RCC 7860 (cell line): ENCODE measurements at places on chromosomes 11 and 22.

DNA sequence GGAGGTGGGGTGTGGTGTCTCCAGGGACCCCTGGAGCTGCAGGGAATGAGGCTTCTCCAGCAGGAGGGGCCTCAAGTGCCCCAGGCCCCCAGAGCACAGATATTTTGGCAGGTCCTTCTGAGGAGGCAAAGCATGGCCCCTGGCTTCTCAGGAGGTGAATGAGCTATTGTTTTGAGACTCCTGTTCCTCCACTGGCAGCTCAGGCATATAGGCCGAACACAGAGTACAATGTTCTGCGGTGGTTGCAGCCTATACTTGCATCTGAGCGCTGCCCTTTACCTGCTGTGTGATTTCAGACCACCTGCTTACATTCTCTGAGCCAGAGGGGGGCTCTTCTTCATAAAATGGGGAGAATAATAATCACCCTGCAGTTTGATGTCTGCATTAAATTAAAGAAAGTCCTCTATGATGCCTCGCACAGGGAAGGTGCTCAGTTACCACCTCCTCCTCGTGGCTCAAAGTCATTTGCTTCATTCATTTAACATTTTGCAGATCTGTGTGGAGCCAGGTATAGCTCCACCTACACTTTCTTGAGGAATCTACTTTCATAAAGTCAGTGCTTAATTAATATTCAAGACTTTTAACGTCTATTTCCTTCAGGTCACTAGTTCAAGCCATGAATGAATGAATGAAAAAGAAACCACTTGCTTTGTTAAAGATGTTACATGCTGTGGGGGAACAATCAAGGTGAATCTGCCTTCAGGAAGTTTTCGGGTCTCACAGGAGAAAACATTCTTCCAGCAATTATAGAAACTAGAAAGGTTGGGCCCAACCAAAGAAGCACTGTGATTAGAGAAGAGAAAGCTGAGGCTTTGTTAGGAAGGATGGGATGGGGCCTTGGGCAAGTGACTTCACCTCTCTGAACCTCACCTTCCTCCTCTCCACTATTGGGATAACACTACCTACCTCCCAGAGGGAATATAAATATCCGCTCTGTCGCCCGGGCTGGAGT lies 68.4 kb downstream of the ADAMTS15 start:
- DNase-seq: no peak

DNA sequence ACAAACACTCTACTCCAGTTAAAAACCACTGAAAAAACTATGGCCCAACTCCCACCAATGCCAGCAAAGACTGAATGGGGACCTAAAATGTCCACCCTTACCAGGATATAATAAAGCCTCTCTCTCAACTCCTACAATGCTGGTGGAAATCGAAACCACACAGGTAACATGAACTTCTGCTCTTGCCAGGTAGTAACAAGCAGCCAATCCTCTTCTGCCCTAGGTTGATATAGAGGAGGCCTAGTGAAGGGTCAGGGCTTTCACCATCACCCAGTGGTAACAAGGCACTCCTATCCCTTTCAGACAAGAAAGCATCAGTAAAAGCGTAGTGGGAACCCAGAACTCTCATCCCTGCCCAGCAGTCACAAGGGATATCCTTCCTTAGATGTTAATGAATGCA lies 22.6 kb downstream of the DCUN1D5 start:
- no peak for DNase-seq

- DNase-seq: no peak
Measured at GRCh38 chr11:61067782-61068446, 34.4 kb upstream of the CD5 start.

- DNase-seq: no peak
Measured at GRCh38 chr22:27475548-27475897, 326.0 kb downstream of the MN1 start.

- DNase-seq: no peak
Measured at GRCh38 chr11:134515081-134515960, 103.3 kb upstream of the B3GAT1 start.

GRCh38 chr11:57409321-57410100 lies 17.4 kb downstream of the SLC43A3 start:
- no peak for DNase-seq

DNA sequence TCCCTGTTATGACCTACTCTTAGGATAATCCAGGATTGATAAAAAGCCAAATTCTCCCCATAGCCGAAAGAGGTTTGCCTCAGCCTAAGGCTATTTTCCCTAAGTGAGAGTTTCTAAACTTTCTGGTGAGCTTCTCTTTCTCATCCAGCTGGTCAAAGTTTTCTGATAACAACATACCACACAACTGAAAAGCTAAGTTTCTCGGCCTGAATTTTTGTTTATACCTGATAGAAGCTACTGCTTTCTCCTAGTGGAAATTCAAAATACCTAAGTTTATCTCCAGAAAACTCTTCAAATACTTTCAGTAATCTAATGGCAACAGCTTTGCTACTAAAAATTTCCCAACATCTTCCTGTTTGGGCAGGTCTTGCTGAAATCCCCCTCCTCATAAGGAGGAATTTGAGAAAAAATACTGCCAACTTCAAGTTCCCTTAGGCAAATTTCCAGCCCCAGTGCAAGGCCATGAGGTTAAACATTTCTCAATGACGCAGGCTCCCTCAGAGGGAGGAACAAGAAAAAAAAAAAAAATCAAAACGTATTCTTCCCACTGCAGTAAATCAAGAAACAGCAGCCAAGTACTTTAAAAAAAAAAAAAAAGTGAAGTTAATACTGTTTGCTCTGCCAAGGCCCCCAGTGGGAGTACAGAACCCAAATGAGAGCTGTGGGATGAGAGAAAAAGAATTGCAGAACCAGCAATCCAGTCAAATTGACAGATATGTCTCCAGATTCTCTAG lies 127.0 kb downstream of the MRTFA start:
- DNase-seq: peak; percentile 46

GRCh38 chr11:126990716-126991480 lies 9.7 kb downstream of the KIRREL3 start:
- peak; percentile 81 for DNase-seq

- DNase-seq: no peak
Measured at GRCh38 chr22:27705408-27706080, 96.0 kb downstream of the MN1 start.

GRCh38 chr11:23953951-23954710 lies 542.7 kb upstream of the LUZP2 start:
- no peak for DNase-seq

- DNase-seq: no peak
Measured at GRCh38 chr11:36347384-36347906, 51.4 kb downstream of the PRR5L start.

GRCh38 chr11:115145324-115145723 lies 358.9 kb downstream of the CADM1 start:
- DNase-seq: no peak

DNA sequence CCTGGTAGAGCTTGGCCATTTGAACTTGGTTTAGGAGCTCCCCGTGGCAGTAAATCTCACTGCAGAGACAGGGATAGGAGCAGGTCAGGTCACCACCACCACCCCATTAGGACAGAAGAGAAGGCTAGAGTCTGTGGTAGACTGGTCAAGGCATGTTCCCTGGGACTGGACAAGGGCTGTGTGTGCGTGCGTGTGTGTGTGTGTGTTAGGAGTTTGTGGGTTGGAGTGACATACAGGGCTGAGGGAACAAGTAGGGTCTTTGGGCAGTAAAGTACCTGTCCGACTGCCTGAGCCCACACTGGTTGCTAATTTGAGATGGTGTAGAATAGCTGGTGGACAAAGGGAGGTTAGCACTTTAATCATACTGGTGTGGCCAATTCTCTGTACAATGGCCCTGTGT lies 16.1 kb downstream of the TREH start:
- DNase-seq: no peak

- no peak for DNase-seq
Measured at GRCh38 chr11:45537614-45538013, 127.8 kb downstream of the CHST1 start.

GRCh38 chr11:41256041-41256440 lies 203.4 kb downstream of the LRRC4C start:
- DNase-seq: no peak

GRCh38 chr11:61416941-61417340 lies 12.8 kb downstream of the CPSF7 start:
- DNase-seq: no peak

- no peak for DNase-seq
Measured at GRCh38 chr22:29211066-29211465, 5.4 kb downstream of the EMID1 start.

- DNase-seq: no peak
Measured at GRCh38 chr11:117966908-117967307, 19.3 kb upstream of the IL10RA start.

DNA sequence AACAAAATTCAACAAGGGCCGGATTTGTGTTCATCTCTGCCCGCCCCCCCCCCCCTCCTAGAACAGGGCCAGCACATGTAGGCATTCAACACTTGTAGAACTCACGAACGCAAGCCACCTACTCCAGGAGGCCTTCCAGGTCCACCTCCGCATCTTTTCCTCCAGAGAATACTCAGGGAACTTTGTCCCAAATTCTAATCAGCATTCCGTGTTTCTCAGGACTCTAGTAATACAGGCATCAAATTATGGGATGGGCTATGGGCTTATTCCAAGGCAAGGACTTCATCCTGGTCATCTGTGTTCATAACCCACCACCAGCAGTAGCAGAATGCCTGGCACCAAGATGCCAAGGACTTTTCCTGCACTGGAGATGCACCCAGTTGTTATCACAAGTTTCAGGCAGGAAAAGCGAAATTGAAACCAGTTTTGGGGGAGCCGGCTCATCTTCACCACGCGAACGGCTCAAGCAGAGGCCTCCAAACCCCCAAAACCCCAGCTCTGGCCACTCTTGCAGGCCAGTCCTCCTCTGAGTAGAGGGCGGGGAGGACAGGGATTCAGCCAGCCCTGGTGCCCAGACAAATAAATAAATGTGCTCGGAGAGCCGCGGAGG lies 462 bp downstream of the UBE2L6 start:
- DNase-seq: no peak

DNA sequence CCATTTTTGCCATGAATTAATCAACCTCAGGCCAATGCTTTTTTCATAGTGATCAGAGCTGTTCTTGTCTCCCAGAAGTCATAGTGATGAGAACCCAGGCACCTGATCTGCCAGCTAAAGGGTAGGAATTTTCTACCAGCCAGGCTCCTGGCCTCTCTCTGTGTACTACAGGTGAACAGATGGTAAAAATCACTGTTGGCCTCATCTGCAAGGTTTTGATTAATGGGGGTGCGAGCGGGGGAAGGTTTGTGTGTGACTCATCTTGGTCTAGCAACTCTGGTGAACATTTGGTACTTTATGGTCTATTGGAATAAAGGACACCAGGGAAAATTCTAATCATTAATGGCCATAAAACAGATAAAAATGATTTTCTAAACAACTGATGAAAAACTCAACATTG lies 14.4 kb upstream of the APOL4 start:
- no peak for DNase-seq

DNA sequence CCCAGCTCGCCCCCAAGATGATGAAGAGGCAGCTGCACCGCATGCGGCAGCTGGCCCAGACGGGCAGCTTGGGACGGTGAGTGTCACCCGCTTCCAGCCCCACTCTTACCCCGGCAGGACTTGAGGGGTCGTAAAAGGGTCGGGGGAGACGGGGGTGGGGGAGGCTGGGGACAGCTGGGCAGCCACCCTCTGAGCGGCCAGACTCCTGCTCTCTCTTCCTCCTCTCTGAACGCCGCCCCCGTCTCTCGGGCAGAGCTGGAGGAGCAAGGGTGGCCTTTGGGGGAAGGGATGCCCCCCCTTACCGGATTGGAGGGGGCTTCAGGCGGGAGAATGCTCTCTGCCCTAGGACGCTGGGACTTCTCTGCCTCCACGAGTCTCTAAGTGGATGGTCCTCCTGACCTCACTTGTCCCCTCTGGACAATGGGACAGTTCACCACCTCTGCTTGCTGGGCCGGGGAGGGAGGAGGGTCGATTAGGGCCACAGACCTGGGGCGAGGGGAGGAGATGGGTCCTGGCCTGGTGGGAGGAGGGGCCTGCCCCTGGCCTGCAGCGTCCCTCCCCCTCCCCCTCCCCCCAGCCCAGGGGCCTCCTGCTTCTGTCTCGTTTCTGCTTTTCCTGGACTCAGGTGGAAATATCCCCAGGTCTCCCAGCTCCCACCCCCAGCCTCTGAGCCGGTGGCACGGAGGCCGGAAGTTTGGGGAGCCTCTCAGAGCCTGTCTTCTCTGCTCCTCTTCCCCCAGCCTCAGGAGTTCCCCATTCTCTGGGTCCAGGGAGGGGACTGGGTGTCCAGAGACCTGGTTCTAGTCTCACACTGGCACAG lies 512 bp downstream of the SH3BP1 start:
- no peak for DNase-seq

DNA sequence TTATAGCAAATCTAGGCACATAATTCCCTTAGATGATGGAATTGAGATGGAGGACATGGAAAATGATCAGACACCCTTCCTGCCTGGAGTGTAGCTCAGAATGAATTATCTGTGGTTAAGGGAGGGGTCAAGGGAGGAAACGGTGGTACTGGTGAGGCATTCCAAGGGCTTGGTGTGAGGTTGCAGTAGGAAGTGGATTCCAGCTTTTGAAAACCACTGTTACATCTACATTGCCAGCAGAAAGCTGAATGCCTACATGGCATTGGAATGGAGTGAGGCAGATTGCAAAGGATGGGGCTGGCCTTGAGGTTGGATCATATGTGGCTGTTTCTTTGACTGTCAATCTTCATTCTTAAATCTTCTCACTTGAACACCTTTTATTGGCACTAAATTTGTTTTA lies 684.4 kb downstream of the NTM start:
- peak; percentile 79 for DNase-seq

DNA sequence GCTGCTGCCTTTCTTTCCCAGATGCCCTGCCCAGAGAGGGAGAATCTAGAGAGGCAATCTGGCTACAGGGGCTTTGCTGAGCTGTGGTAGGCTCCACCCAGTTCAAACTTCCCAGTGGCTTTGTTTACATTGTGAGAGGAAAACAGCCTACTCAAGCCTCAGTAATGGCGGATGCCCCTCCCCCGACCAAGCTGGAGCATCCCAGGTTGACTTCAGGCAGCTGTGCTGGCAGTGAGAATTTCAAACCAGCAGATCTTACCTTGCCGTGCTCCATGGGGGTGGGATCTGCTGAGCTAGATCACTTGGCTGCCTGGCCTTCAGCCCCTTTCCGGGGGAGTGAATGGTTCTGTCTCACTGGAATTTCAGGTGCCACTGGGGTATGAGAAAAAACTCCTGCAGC lies 12.2 kb downstream of the BDNF start:
- DNase-seq: no peak

DNA sequence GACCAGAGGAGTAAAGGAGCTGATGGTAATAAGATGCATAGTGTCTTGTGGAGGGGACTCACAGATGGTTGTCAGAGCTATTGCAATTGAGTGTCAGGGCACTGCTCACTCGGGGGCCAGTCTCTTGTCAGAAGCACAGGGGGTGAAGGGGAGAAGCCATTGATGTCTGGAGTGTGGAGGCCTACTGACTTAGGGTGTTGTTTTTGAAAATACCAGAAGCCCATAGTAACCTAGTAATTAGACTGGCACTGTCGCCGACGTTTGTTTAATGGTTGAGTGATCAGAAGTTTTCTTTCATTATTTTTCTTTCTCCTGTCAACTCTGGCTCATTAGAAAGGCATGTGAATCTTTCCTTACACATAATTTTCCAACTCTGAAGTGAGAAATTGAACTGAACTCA lies 151.6 kb upstream of the TENM4 start:
- no peak for DNase-seq
